ENCODE measurements at places on chromosomes 3 and 15. TPM values are rescaled to one million over a fixed set of nuclear protein-coding genes. Genes with fewer than 3 reads are reported as not detected.

PP2D1 gene
- total RNA-seq, result not detected

MUC4 gene
- total RNA-seq, result 0.14 TPM

SYNPR gene
- not detected for total RNA-seq

ITIH1 gene
- not detected for total RNA-seq

CPB1 gene
- not detected for total RNA-seq

DNA sequence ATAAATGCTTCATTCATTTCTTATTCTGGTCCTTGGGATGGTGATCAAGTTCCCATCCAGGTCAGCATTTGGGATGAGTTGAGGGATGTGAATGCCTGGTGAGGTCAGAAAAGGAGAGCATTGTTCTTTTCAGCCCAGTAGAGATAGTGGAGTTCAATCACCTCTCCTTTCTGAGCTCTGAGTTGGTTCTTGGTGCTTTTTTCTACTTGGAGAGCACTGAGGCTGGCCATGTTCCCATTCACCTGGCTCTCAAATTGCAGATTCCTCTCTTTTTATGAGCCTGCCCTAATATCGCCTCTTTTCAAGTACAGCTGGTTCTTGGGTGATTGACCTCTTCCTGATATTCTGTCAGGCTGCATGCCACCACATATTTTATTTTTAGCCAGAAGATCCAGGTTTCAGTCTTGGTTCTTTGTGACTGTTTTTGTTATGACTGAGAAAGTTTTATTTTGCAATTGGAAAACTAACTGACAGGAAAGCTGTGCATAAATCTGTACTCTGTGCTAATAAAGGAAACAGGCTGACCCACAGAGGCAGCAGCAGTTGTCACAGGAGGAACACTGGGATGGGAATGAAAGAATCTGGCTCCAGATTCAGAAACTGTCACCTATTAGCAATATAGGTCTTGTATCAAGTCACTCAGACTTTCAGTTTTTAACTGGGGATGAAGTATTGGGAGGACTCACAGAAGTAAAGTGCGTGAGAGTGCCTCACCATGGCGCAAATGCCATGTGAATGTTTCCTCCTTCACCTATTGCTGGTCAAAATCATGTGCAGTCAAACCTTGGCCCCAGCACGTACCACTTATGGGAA is 10.7 kb downstream of the AQP9 start:
- H3K27ac ChIP-seq, result no peak overlapping the region
- H3K4me3 ChIP-seq, result no peak overlapping the region
- H3K27me3 ChIP-seq, result peaks cover 10% of the 10 kb centered on the region
- no peaks in the 10 kb centered on the region for H3K36me3 ChIP-seq
- DNase-seq, result no peak

GRCh38 chr3:39499651-39500273 is 32.3 kb downstream of the MOBP start:
- H3K27me3 ChIP-seq, result peaks cover 27% of the 10 kb centered on the region
- no peaks in the 10 kb centered on the region for H3K36me3 ChIP-seq
- no peak overlapping the region for H3K4me3 ChIP-seq

- H3K27me3 ChIP-seq, result no peaks in the 10 kb centered on the region
- peaks cover 10% of the 10 kb centered on the region for H3K36me3 ChIP-seq
- H3K4me1 ChIP-seq, result peaks cover 90% of the 10 kb centered on the region
- peak overlapping the region; percentile 34 for H3K4me3 ChIP-seq
- peak overlapping the region; percentile 81 for H3K27ac ChIP-seq
Observed at GRCh38 chr3:187802203-187802927, 57.1 kb upstream of the BCL6 start.

DNA sequence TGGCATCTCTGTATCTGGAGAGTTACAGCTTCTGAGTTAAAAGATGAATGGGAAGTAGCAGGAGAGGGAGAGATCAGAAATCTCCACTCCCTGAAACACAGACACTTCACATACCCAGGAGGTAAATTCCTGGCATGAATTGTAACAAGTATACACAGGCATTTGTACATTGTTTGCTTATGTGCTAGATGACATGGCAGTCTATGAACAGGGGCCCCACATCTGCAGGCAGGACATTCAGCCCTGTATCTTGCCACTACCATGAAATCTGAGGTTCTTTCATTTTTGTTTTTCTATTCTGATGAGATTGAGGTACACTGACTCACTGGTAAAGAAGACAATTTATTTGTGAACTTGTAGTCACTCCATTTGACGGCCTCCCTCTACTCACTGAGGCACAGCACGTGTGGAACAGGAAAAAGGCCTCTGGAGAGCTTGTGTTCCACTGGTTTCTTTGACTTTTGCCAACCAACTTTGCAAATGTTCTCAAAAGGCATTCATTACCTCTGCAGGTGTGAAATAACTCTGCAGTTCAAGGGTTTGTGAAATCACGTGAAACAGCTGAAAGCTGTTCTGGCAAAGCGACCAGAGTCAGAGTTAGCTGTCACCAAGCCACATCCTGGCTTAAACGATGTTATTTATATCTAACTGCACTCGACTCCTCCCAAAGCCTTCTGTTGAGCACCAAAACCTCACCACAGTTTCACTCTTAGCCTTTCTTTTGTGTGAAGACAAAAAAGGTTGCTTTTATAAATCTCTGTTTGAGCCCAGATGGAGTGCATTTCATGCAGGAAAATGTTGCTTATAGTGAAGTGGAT is 401.3 kb upstream of the CFAP20DC start:
- H3K36me3 ChIP-seq, result peaks cover 7% of the 10 kb centered on the region
- H3K27ac ChIP-seq, result peak overlapping the region; percentile 96
- peaks cover 73% of the 10 kb centered on the region for H3K4me1 ChIP-seq
- peak; percentile 72 for DNase-seq
- no peaks in the 10 kb centered on the region for H3K27me3 ChIP-seq

DNA sequence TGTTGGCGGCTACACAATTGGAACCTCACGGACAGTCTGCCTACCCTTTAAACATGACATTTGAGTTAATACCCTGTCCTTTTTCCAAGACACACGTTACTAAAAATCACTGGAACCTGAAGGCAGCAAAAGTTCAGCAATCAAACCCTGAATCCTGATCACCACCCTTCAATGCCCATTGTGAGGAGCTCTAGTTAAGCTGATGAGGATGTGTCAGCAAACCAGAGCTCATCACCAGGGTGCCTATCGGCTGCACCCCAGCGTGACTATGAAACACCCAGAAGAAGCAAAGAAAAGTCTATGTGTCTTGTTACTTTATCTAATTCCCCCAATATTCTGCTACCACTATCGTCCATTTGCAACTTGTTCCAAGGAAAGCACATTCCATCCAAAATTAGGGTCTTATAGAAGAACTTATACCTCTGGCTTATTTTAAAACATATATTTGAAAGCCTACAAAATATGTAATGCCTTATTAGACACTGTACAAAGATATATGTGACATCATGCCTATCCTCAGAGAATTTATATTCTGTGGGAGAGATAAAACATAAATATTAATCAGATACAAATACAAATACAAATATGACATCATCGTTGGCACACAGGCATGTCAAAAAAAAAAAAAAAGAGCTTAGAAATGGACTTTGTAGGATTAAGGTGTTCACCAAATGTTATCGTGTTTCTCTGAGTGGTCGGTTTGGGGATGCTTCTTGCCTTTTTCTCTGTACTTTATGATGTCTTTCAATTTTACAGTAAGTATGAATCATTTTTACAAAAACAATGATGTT is 219.7 kb upstream of the SETMAR start:
- no peak overlapping the region for H3K27ac ChIP-seq
- DNase-seq, result no peak
- H3K27me3 ChIP-seq, result no peaks in the 10 kb centered on the region
- H3K4me1 ChIP-seq, result no peaks in the 10 kb centered on the region
- H3K36me3 ChIP-seq, result no peaks in the 10 kb centered on the region

DNA sequence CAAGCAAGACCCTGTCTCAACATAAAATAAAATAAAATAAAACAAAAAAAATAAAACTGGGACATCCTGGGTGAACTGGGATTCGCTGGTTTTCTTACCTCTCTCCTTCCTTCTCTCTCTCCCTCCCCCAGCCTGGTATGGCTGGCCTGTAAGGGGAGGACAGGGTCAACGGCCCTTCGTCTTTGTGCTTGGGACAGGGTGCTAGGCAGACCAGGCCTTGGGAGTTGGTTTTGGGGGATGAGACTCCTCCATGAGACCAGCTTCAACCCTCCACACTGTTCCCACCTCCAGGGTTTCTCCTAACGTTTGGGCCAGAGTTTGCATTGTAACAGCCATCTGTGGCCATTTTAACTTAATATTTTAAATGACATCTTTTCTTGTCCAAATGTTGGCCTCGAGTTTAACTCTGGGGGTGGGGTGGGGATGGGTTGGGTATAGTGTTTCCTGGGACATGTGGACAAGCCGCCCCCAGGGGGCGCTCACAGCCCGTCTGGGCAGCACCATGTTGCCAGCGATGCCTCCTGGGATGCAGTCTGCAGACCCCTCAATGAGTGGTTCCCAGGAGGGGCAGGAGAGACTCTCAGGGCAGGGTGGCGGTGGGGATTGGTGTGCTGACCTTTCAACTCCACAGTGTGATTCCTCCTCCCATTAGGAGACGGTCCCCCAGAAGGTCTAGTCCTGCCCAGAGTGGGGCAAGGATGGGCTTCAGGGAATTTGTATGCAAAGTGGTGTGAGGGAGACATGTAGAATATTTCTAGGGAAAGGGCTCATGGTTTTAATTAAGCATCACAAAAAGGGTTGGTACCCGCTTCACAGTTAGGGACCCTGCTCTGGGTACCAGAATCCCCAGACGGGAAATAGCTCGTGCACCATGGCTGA is 37.7 kb upstream of the LCTL start:
- H3K4me1 ChIP-seq, result peaks cover under 1% of the 10 kb centered on the region
- no peak overlapping the region for H3K27ac ChIP-seq
- H3K27me3 ChIP-seq, result peaks cover 4% of the 10 kb centered on the region
- no peak overlapping the region for H3K4me3 ChIP-seq
- DNase-seq, result peak; percentile 82
- H3K36me3 ChIP-seq, result no peaks in the 10 kb centered on the region

GRCh38 chr3:5278666-5279065 is 91.2 kb downstream of the EDEM1 start:
- no peak overlapping the region for H3K4me3 ChIP-seq
- no peak overlapping the region for H3K27ac ChIP-seq
- no peaks in the 10 kb centered on the region for H3K36me3 ChIP-seq
- DNase-seq, result no peak

DNA sequence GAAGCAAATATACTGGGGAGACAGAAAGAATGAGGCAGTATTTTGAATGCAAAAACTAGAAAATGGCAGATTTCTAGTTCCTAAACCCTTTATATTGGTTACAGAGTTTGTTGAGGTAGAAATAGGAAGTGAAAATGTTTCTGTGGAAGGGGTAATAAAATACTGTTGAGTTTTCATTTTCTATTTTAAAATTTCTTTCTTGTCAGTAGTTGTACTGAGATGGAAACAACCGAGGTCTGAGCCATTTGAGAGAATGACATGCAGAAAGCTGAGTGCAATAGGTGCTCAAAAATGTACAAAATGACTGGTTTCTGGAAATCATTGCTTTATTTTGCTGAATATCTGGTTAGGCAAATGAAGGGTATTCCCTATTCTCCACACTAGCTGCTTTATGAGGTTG is 361.4 kb downstream of the CHL1 start:
- no peaks in the 10 kb centered on the region for H3K36me3 ChIP-seq
- no peak overlapping the region for H3K27ac ChIP-seq
- no peaks in the 10 kb centered on the region for H3K4me1 ChIP-seq
- no peak for DNase-seq

DNA sequence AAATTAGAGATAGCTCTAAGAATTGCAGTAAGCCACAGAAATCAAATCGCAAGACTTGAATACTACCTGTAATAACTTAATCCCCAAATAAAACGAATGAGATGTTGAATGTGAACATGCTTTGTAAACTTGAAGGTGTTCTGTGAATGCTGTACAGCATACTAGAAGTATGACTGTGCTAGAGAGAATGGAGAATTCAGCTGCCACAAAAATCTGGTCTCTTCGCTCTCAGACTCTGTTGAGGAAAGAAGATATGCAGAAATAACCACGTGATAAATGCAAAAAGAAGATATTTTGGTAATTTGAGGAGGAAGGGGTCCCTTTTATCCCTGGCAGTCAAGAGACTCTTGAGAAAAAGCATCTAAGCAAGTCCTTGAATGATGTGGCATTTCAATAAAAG is 37.3 kb downstream of the ZBTB38 start:
- peaks cover 69% of the 10 kb centered on the region for H3K4me1 ChIP-seq
- no peak overlapping the region for H3K4me3 ChIP-seq

- H3K27ac ChIP-seq, result no peak overlapping the region
- no peaks in the 10 kb centered on the region for H3K4me1 ChIP-seq
- no peaks in the 10 kb centered on the region for H3K36me3 ChIP-seq
- DNase-seq, result no peak
Observed at GRCh38 chr15:66661432-66662096, 40.5 kb upstream of the SMAD6 start.

GRCh38 chr15:73925848-73926218 is 429 bp upstream of the LOXL1 start:
- H3K36me3 ChIP-seq, result no peaks in the 10 kb centered on the region
- no peak for DNase-seq
- H3K27ac ChIP-seq, result no peak overlapping the region
- peak overlapping the region; percentile 38 for H3K4me3 ChIP-seq
- no peaks in the 10 kb centered on the region for H3K27me3 ChIP-seq

- H3K4me1 ChIP-seq, result peaks cover 10% of the 10 kb centered on the region
- DNase-seq, result no peak
- H3K27me3 ChIP-seq, result peaks cover 3% of the 10 kb centered on the region
- H3K27ac ChIP-seq, result no peak overlapping the region
Observed at GRCh38 chr3:67906261-67906660, 251.8 kb upstream of the SUCLG2 start.

All from activated CD4-positive, alpha-beta T cell treated with anti-CD3 and anti-CD28 coated beads for 36 hours (primary cell).